Kasumi-1 (cell line): ENCODE measurements at places on chromosomes 12 and 14.

GRCh38 chr12:69875416-69875935 is 50.4 kb downstream of the MYRFL start:
- DNase-seq: no peak

DNA sequence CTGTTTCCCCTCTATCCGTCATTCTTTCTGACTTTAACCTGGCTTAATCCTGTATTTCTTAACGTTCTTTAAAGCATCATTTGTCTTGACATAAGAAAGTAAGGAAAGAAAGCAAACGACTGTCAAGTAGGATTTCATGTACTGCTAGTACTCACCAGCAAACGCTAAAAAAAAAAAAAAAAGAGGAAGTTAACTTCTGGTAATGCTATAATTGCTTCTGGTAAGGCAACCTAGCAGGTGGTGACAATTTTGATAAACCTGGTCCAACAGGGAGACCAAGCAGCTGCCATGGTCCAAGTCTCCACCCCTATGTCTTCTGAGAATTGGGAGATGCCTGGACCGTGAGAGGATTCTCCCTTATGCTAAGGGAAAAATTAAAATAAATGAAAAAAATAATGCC is 306.6 kb downstream of the DAD1 start:
- DNase-seq: peak; percentile 39

DNA sequence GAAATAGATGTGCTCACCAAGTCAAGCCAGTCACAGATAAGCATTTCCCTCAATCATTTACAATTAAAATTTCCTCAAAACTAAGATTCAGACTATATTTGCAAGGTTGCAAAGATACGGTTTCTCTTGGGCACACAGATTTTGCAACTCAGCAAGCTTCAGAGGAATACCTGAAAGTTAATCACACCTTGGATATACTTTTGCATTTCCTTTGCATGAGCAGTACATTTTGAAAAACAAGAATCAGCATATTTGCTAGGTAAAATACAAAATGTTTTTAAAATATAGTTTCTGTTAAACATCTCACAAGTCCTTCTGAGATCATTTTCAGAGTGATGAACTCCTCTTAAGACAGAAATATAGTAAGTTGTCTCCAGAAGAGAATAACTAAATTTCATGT is 336.9 kb downstream of the DUSP6 start:
- no peak for DNase-seq

DNA sequence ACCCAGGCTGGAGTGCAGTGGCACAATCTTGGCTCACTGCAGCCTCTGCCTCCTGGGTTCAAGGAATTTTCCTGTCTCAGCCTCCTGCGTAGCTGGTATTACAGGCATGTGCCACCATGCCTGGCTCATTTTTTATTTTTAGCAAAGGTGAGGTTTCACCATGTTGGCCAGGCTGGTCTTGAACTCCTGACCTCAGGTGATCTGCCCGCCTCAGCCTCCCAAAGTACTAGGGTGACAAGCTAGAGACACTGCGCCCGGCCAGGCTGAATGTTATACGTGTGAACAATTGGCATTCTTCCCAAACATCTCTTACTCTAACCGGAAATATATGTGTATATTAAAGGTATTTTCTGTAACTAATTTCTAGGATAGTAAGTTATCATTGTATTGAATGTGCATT is 13.2 kb upstream of the LIMA1 start:
- DNase-seq: no peak
